Panc1 (cell line): ENCODE measurements at places on chromosomes 12 and 14.

GRCh38 chr12:59459966-59460660, 135.7 kb upstream of the SLC16A7 start:
- DNase-seq: no peak

GRCh38 chr14:99693918-99694317, 9.8 kb downstream of the CYP46A1 start:
- no peak for DNase-seq

DNA sequence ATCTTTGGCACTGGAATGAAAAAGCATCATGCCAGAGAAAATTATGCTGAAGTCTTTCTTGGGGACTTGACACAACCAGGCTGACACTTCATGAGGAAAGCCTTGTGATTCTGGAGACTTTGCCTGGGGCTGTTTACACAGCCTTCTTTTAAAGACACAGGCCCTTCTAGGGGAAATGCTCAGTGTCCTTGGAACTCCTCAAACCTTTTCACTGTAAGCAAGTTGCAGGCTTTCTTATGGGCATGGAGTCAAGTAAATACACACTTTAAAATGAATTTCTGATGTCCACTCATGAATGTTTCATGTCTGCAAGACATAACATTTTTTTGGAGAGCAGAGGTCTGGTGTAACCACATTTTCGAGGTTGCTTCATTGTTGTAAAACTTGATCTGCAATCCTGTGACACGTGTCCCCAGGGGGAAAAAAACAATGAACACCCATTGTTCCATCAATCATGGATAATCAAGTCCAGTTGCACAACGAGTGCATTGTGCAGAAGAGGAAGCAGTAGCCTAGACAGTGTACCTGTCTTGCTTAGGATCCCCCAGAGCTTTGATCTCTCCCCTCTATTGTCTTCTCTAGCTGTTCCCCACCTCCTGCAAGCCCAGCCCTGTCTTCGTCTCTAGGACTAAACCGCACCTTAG, 155.1 kb upstream of the PRICKLE1 start:
- no peak for DNase-seq

GRCh38 chr14:21205678-21206581, 50.1 kb upstream of the OR5AU1 start:
- DNase-seq: no peak

DNA sequence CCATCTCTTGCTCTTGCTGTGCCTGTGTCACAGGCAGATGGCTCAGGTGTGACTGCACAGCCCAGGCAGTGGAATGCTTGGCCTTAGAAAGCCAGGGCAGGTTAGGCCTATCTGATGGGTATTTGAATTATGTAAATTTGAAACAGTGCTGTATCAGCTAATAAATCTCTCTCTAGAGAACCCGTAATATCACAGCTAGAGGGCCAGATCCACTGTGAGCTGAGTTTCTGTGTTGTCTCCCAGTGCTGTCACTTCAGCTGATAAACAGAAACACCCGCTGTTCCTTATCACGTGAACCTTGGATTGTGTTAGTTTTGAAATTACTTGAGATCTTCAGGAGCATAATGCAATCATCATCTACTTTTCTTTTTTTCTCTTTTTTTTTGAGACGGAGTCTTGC, 21.5 kb upstream of the ALDH2 start:
- DNase-seq: no peak

DNA sequence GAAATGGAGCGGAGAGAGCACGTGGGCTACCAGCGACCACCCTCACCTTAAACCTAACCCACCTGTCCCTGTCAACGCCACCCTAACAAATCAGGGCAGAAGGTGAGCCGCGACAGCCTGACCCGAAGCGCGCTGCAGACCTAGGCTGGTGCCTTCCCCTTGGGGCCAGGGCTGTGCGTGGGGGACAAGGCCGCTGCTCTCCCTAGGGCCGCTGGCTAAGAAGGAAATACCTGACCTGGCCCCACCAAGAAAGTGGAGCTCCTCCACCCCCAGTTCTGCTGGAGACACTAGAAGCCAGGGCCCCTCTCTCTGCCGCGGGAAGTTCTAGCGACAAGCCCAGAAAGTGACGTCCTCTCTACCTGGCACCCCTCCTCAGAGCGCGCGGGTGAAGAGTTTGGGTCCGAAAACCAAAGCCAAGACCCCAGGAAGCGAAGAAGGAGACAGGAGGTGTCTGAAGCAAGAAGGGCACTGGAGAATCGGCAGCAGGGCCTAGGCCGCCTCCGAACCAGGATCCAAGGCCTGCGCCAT, 7.5 kb downstream of the SIX1 start:
- DNase-seq: no peak

DNA sequence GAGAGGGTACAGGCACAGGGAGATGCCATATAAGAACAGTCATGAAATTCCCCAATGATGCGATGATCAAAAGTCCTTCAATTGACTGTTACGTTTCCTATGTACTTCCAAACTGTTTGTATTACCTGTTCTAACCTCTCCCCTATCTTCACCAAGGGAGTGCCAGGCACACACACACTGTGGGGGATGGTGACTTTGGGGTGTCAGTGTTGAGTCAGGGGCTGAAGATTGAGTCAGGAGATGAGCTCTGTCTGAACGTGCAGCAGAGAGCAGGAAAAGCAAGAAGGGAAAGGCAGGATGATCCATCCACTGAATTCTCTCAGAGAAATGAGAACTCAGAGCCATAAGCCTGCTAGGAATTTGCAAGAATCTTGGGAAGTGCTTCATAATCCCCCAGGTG, 153.4 kb downstream of the EFCAB11 start:
- DNase-seq: no peak

DNA sequence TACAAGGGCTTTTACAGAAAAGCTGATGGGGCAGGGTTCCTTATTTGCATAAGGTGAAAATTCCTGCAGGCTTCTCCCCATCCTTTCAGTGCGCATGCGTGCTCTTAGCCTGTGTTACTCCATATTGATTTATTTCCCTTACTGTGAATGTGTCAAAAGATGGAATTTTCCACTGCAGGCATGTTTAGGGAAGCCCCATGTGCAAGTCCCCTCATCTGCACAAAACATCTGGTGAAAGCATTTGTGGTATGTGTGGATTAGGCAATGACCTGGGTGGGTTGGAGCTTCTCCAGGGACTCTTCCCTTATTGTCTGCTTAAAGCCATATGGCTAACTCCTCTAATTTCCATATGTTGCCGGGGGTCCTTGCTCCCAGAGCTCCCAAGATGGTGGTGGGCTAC, 912.7 kb upstream of the LRFN5 start:
- DNase-seq: no peak

- no peak for DNase-seq
These were observed 22.8 kb downstream of the PIGH start for GRCh38 chr14:67577181-67577808.

DNA sequence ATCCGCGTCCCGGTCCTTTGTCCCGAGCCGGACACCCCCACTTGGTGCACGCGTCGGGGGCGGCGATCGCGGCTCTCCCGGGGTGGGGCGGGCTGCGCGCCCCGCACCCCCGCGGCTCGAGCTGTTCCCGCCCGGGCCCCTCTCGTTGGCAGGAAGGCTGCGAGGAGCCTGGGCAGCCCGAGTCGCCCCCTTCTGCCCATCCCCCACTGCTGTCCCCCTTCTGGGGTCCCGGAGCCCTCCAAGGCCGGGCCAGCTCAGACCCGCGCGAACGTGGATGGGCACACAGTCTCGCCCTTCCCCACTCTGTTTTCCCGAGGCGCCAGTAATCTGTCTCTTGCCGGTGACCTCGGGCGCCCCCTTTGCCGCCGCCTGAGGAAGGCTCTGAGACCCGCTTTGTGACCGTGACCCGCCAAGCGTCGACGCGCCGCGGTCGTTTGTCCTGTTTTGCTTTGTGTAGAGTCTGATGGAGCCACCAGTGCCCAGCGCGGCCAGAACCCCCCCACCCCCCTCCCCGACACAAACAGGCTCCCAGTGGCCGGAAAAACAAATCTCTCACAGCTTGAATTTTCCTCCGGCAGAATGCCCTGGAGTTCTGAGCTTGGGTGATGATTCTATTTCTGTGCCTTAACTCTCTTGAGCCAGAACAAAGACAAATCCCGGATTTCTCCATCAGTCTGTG, 610 bp downstream of the C14orf132 start:
- DNase-seq: no peak

DNA sequence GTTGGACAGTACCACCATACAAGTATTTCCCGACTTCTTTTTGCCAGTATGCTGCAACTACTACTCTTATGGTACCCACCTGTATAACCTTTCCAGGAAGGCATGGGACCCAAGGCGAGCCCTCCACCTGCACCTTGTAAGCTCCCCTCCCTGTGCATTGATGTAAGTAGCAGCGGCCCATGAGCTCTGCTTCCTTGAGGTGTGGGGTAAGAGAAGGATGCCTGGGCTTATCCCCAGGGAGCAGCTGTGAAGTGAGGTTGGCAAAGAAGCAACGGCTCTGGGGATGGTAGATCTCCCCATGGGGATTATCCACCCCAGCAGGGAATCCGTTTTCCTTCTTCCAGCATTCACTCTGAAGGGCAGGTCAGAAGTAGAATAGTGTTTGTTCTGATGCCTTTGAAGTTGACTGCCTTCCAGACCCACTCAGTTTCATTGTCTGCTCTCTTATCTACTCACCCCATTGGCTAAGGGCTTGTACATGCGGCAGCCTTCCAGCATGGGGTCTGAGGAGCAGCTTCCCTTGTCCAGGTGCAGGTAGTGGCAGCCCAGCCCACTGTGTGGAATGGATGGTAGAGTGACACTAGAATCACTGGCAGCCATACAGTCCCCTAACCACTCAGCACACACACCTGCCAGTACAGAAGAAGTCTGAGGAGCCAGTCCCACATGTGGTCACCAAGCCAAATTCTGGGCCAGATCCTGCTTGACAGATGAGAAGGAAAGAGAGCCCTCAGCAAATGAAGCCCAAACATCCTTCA, 3.4 kb downstream of the CIROP start:
- DNase-seq: no peak

DNA sequence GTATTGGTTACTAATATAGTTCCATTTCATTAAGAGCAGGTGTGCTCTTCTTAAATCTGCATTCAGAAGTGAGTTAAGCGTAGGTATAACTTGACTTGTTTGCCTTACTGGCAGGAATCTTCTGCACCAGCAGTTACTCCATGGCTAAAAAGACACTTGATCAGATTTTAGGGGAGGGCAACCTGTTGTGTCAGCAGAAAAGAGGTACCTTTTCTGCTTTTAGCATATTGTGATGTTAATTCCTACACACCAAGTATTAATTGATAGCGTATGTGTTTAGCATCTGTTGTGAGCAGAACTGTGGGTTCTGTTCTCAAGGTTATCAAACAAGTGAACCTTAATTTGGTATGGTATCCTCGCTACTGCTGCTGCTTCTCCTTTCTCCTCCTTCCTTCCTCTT, 38.3 kb downstream of the TTLL5 start:
- no peak for DNase-seq

DNA sequence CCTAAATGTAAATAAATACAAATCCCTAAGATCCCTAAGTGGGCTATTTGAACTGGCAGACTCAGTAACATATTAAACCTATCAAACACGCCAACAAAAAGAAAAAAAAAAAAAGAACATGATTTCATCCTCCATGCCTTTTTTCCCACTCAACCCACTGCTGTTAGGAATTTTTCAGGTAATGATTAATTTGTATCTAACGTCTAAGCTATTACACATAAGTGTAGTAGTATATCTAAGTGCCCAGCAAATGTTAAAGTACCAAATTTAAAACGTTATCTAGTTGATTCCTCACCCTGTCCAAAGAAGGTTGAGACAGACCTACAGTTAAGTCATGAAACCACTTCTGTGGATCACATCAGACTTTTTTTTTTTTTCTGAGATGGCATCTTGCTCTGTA, 16.4 kb upstream of the ARID4A start:
- DNase-seq: no peak

DNA sequence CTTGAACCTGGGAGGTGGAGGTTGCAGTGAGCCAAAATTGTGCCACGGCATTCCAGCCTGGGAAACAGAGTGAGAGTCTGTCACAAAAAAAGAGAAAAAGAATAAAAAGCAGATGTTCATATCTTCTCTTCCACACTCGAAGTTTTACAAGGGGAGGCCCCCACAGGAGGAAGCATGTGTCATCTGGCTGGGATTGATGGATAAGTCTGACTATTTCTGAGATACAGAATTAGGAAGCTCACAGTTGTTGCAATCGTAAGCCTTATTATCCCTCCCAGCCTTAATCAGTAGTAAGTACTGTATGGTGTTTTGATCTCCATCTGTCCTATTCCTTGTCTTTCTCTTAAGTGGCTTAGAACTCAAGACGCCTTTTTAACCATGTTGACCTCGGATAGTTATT, 31.9 kb upstream of the RASSF8 start:
- DNase-seq: no peak

DNA sequence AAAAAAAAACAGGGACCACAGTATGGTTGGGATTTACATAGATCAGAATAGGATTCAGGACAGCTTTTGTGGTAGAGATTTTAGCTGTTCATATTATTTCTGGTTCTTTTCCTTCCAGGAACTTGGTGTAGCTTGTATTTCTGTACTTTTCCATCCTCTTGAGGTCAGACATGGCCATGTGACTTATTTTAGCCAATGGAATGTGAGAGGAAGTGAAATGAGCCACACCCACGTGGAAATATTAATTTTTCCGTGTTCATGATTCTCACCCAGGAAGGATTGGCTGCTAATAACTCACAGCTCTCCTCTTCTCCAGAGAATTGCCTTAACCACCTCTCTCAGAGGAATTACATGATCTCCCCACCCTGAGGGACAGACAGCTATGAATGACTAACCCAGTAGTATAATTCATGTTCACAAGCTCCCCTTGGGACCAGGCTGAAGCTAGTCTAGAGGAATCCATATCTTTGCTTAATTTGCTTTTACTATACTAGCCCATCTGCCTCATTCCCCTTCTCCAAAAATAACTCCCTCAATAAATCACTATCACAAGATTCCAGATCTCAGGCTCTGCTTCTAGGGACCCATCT, 340.4 kb downstream of the NUAK1 start:
- no peak for DNase-seq

DNA sequence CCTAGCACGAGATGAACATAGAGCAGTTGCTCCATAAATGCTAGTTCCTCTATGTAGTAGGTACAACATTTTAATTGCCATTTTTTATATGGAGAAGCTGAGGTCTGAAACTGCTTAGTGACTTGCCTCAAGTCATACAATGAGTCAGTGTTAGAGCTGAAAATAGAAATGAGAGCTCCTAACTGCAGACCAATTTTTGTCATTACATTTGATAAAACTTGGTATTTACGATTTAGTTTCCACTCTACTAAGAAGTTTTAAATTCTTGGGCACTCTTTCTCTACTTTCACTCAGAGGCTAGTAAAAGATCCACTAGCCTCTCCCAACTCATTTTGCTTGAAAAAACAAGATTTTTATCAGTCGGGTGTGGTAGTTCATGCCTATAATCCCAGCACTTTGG, 8.1 kb upstream of the TMED10 start:
- DNase-seq: no peak
